Urinary bladder (tissue), 4 donors: ENCODE measurements at places on chromosomes 5 and 9. TPM values are rescaled to one million over a fixed set of nuclear protein-coding genes. Genes with fewer than 3 reads are reported as not detected.
A peak's percentile ranks its signal among the peaks of the same experiment; 100 is the strongest.

GRCh38 chr5:78527925-78528324 is 120.6 kb downstream of the LHFPL2 start:
- DNase-seq, result no peak

- DNase-seq, result no peak
Observed at GRCh38 chr5:61966997-61967396, 339.0 kb upstream of the KIF2A start.

GRCh38 chr5:99034336-99034735 is 105.5 kb upstream of the CHD1 start:
- no peak for DNase-seq

DNA sequence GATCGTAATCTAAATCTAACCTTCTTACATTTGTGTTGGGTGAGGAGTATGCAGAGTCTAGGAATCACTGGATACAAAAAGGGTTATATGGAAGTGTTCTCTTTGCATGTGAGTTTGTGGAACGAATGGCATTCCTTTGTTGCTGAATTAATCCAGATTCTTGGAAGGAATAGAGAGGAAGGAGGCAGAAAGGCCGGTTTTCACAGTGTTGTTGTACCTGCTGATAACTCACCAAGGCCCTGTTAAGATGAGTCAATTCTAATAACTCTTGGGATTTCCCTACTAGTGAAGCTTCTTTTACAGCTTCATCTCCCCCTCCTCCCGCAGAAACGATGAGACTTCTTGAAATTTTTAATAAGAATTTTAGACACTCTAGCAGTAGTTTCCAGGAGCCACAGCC is 84.0 kb downstream of the ZSWIM6 start:
- DNase-seq, result no peak

- peak; percentile 69 for DNase-seq
Observed at GRCh38 chr9:129383019-129383560, 205.0 kb upstream of the IER5L start.

- DNase-seq, result no peak
Observed at GRCh38 chr5:105789246-105789645, 1881.5 kb downstream of the EFNA5 start.

GRCh38 chr5:45578270-45578669 is 117.9 kb downstream of the HCN1 start:
- DNase-seq, result no peak

DNA sequence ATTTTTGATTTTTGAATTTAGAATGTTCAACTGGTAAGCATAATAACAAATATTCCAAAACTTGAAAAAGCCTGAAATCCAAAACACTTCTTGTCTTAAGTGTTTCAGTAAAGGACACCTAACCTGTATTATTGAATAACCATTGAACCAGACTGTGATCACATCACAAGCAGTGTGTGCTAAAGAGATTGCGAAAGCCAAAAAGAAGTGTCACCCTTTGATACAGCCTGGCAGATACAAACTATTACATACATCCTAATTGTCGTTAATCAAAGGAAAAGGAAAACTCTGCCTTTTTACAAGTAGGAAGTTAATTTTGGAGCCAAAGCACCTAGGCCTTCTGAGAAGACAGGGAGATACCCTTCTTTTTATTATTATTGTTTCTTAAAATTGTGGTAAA is 8.4 kb upstream of the FAM120AOS start:
- no peak for DNase-seq

The PLAC8L1 gene
- total RNA-seq, result not detected

DNA sequence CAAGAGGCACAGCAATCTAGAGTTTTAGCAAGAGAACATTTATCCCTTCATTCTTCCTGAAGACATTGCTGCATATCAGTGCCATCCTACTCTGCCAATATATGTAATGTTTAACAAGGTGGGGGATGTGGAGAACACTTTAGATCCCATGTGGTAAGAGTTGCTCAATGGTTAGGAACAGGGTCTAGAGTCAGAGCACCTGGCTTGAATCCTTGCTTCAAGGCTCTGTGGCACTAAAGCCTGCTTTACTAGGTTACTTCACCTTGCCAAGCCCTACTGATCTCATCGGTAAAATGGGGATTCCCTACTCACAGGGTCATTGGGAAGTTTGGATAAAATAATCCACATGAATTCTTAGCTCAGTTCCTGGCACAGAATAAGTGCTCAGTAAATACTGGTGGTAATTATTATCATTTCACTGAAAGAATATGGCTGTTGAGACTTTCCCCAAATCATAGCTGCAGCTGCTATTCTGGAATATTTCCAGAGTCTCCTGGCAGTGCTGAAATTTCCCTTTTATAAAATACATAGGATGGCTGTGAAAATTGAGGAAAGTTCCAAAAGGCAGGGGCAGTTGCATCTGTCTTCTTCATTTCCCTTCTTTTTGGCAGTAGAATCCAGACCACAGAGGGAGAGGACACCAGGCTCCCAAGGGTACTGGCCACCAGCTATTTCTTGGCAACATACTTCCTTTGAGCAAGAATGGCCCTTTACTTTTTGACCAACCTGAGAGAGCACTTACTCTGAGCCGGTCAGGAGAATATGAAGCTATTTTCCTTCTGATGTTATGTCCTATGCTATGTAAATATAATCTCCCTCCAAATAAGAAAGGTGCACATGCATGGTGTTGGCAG is 142.8 kb downstream of the PALM2AKAP2 start:
- no peak for DNase-seq

The TRPM3 gene
- total RNA-seq, result 14.3 TPM

DNA sequence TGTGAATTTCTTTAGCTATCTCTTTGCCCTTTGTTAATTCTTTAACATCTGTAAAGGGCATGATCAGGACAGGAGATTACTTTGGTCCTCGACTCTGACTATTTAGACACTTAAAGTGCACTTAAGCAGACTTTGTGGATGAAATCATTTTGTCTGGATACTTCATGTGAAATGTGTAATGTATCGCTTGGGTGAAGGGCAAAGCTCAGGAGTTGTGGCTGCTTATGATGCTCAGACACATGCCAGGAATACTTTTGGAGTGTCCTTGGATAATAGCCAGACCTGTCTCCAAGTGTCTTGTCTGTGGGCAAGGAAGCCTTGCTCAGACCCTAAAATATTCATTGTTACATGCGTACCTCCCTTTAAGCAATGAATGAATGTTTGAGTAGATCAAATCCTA is 87.8 kb downstream of the RAI14 start:
- no peak for DNase-seq

The SLC6A19 gene
- not detected for total RNA-seq

- no peak for DNase-seq
Observed at GRCh38 chr5:144325532-144325931, 154.9 kb downstream of the KCTD16 start.
